ENCODE measurements at places on chromosomes 16 and 17.

GRCh38 chr17:17757956-17758845 is 76.9 kb downstream of the RAI1 start:
- DNase-seq: no peak

DNA sequence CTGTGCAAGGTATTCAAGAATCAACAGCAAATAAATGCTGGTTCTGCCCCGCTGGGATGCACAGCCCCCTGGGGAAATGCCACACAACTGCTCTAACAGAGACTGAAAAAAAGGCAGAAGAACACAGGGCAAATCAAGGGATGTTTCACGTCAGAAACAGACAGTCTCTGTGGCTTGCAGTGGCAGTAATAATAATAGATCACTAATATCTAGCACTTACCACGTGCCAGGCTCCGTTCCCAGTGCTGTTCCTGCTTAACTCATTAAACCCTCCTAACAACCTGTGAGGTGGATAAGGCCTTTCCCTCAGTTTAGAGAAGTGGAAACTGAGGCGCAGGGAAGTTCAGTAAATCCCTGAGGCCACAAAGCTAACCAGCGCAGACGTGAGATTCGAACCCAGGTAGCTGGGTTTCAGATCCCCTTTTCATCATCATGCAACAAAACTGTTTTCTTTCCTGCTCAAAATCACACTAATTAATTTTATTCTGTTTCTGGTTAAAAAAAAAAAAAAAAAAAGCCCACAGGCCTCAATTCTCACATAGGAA is 36.7 kb downstream of the ARHGAP17 start:
- DNase-seq: no peak

- no peak for DNase-seq
Observed at GRCh38 chr17:80811181-80812105, 180.2 kb upstream of the CHMP6 start.

DNA sequence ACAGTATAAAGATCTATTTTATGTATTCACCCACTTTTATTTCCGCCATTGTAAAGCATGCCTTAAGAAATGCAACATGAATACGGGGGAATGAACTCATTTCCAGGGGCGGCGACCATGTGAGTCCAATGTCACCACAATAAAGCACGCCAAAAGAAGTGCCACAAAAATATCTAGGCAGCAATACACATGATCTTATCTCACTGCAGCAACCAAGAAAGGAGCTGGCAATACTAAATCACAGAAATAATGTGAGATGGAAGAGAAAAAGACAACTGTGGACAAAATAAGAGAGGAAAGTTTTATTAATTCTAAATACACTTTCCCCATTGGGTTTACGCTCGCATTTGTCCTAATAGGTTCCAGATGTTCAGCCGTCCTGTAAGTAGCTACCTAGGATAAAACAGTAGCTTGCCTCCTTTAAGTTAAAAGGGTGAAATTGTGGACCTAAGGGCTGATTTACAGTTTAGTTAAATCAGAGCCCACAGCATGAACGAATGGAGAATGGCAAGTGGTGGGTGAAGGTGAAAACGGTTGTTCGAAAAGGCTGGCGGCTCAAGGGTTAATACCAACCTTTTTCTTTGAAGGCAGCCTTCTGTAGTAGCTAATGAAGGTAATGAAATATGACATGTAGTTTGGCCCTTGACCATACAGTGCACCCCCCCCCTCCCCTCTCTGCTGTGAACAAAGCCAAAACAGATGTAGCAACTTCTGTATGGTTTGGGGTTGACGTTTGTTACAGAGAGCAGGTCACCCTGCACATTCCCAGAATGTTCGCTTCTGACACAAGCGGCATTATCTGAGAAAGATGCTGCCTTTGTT is 504.2 kb upstream of the PSMD7 start:
- no peak for DNase-seq

DNA sequence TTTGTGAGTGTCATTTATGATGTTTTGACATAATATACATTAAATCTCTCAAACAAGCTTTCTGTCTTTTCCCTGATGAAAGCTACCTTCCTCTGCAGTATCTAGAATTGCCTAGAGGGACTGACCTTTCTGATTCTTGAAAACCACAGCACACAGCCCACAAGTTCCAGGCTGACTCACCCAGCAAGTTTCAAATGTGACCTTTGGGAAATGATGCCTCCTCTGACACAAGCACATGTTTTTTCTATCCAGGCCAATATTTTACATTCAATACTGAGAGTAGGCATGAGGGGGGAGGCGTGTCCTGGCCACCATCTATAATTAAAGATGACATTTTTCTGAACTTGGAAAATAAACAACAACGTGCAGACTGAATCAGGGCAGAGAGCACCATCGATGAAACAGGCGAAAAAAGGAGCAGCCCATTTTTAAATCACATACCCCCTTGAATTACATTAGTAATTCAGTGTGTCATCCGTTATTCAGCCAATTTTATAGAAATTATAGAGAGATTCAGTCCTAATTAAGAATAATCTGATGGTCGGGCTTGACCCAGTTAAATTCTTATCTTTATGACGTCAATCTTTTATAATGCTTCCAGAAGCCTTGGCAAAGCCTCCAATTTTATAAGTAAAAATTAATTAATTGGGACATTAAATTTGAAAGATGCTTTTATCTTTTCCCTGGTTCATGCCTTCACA is 292.6 kb upstream of the CDH11 start:
- DNase-seq: no peak

- DNase-seq: no peak
Observed at GRCh38 chr17:55456307-55457240, 34.9 kb upstream of the MMD start.
